ENCODE measurements at places on chromosomes 4 and X.

- no peak for DNase-seq
Measured at GRCh38 chr4:48787056-48787455, 7.0 kb upstream of the FRYL start.

DNA sequence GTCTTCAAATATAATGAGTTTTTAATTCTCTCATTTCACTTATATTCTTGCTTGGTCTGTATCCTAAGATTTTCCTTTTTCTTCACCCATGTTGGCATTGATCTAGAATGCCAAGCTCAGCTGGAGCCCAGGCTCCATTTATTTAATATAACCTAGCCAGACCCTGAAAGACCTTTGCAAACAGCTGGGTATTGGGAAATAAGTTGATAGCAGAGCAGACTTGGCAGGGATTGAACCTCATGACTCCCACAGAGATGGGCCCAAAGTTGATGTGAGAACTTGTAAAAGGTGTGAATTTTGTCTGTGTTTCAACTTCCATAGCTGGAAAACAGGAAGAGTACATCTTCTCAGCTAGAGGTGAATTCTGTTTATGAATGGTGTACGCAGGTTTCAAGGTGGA, 59.5 kb downstream of the SH2D1A start:
- DNase-seq: no peak

- DNase-seq: no peak
Measured at GRCh38 chr4:82543131-82543530, 18.7 kb downstream of the TMEM150C start.

- DNase-seq: no peak
Measured at GRCh38 chr4:67158666-67159065, 386.6 kb downstream of the CENPC start.

DNA sequence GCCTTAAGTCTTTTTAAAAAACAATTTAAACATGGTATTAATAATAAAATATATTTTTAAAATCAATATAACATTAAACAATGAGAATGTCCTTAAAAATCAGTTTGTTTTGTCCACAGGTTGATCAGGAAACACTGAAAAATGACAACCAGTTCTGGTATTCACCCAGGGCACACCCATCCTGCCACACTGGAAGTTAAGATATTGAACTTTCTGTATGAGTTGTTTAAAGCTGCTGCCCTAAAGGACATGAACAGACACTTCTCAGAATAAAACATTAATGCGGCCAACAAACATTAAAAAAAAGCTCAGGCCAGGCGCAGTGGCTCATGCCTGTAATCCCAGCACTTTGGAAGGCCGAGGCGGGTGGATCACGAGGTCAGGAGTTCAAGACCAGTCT, 15.0 kb upstream of the HOPX start:
- no peak for DNase-seq

DNA sequence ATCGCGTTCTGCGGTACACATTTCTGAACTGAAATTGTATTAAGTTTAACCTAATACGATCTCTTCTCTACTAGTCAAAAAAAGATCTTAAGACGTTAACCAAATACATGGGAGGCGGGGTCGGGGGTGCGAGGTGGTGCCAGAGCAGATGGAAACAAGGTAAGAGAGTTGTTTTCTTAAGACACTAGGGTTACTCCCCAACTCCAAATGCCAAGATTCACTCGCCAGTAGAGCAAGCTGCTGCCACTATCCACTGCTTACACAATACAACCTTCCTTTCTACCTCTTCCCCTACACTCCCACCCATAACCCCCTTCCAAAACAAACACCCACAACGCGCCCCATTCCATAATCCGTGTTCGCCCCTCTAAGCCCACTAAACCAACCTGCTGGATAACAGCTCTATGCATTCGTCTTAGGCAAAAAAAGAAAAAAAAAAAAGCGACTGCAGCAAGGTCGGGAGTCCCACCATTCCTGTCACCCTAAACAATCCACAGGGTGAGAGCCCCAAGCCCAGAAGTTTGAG, 1.3 kb downstream of the LCORL start:
- DNase-seq: no peak
